ENCODE measurements at places on chromosomes 11 and 22. TPM values are rescaled to one million over a fixed set of nuclear protein-coding genes. Genes with fewer than 3 reads are reported as not detected.

MMP12 gene
- total RNA-seq: not detected

TH gene
- total RNA-seq: not detected

SAA2 gene
- 45.8 TPM for total RNA-seq

GRCh38 chr11:102238391-102238821, 78.9 kb upstream of the BIRC3 start:
- no peak for DNase-seq

DNA sequence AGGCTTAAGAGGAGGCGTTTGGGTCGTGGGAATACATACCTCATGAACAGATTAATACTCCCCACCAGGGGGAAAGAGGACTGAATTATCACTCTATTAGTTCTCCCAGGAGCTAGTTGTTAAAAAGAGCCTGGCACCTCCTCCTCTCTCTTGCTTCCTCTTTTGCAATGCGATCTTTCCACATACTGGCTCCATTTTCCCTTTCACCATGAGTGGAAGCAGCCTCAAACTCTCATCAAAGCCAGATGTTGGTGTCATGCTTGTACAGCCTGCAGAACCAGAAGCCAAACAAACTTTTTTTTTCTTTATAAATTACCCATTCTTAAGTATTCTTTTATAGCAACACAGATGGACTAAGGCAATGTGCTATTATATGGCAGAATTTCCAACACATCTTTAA, 258.5 kb downstream of the FAM76B start:
- DNase-seq: no peak

- DNase-seq: no peak
These were observed 139.2 kb downstream of the LRRC4C start for GRCh38 chr11:41320238-41320637.

DNA sequence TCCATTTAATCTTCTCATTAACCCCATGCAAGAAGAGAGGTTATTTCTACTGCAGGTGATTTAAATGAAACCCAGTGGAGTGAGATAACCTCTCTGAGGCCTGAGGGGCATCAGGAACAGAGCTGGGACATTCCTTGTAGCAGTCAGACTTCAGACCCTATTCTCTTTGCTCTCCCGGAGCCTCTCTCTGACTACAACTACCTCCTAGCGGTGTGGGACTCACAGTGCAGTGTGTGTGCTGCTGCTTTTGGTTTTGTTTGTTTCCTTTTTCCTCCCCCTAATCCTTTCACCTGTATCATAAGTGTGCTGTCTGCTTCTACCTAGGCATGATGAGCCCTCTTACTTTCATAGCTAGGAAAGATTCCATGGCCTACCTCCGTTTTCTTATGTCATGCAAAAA, 769.6 kb downstream of the NTM start:
- no peak for DNase-seq

DNA sequence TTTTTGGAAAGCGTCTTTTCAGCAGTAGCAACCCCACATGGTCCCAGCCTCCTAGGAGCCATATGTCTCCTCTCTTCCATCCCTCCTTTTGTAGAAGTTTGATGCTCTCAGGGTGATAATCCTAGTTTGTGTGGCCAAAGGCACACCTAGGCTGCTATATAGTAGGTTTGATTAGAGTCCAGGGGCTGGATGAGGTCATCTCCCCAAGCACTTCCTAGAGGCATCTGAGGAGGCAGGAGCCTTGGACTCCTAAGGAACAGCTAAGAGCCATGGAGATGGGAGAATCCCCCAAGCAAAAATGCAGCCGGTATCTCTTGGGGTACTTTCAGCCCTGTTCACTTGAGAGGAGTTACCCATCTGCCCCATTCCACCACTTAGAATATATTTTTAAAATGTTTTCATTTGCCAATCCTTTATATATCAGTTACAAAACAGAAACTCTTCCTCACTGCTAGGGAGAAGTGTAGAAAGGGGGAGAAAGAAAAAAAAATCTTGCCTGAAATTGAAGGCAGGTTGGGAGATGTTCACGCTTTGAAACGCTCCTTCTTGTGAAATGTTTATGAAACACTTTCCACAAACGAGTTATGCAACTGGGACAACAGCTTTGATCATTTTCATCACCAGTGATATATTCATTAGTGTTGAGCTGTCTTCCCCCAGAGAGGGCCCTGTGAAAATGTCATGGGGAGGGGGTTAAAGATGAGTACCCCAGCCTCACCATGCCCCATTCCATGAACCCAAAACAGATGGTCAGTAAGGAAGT, 31.9 kb upstream of the TLCD5 start:
- no peak for DNase-seq

GRCh38 chr11:33633251-33634003, 67.2 kb downstream of the C11orf91 start:
- DNase-seq: no peak

GRCh38 chr11:19121646-19122045, 4.7 kb downstream of the ZDHHC13 start:
- DNase-seq: no peak

DNA sequence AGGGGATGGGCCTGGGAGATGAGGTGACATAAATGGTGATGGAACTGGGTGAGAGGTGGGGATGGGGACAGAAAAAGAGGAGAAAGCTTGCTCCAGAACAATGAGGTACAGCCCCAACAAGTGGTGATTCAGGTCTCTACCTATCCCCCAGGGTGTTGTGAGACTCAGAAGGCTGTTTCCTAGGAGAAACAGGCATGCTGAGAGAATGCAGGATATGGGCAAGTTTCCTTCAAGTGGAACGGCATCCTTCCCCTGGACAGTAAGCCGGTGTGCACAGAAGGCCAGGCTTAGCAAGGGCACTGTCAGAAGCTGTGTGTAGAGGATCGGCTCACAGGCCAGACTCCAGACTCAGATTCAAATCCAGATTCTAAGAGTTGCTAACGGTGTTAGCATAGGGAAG, 34.1 kb upstream of the CRTAM start:
- DNase-seq: no peak

DNA sequence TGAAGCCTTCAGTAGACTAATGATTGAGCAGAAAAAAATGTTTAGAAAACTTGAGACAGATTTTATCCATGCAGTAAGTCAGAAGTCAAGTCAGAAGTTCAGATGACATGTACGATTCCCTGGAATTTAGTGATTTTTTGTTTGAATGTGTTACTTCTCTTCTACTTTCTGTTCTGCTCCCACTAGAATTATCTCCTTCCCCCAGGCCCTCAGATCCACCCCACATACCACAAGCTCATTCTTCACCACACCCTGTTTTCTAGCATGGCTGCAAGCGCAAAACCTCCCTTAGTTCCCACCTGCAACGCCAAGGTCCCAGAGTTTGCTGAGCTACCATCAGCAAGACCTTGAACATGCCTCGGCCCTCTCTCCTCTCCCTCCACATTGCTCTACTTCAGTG, 64.1 kb downstream of the KCNJ1 start:
- DNase-seq: no peak

GRCh38 chr22:20585639-20586402, 78.4 kb downstream of the MED15 start:
- DNase-seq: peak; percentile 15

GRCh38 chr11:68040101-68040956, 1.5 kb downstream of the TCIRG1 start:
- DNase-seq: peak; percentile 71

GRCh38 chr22:41915035-41915785, at the start of gene SHISA8:
TSS of gene SHISA8 (minus strand) at chr22:41915074. CDS start at chr22:41914667, 407 bp downstream.
- DNase-seq: no peak

DNA sequence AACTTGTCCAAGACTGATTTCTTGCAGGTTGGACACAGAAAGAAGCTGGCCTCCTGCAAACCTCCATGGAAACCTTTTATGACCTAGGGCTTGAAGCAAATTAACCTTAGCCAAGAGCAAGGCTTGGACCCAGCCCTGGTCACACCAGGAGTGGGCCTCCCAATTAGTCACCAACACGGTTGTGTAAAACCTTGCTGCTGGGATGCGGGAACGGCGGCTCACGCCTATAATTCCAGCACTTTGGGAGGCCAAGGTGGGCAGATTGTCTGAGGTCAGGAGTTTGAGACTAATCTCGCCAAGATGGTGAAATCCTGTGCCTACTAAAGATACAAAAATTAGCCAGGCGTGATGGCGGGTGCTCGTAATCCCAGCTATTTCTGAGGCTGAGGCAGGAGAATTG, 419.9 kb downstream of the AASDHPPT start:
- DNase-seq: no peak

- DNase-seq: no peak
These were observed 33.0 kb downstream of the PPP6R2 start for GRCh38 chr22:50376085-50376651.

GRCh38 chr22:20038574-20038973, 17.7 kb downstream of the TANGO2 start:
- DNase-seq: no peak
